NCI-H1417 treated with DMSO at 0.1 percent for 48 hours (cell line): ENCODE measurements at places on chromosomes 12 and 14.

GRCh38 chr14:48274826-48275225, 599.4 kb upstream of the MDGA2 start:
- DNase-seq = no peak

DNA sequence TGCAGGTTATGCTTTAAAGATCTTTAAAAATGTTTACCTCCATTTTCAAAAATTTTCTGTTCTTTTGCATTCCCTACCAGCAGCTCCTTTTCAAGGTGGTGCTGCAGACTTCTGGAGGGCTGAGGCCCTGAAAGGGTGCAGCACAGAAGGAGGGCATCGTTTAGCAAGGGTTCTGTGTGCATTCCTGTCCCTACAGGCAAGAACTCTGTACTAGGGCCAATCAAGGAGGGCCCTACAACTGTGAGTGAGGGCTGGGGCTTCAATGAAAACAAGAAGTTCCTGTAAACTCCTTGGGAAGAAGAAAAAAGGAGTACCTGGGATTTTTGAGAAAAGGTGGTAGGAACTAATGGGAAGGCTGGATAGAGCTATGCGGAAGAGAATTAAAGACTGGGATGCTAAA, 50.7 kb upstream of the CSRP2 start:
- no peak for DNase-seq

DNA sequence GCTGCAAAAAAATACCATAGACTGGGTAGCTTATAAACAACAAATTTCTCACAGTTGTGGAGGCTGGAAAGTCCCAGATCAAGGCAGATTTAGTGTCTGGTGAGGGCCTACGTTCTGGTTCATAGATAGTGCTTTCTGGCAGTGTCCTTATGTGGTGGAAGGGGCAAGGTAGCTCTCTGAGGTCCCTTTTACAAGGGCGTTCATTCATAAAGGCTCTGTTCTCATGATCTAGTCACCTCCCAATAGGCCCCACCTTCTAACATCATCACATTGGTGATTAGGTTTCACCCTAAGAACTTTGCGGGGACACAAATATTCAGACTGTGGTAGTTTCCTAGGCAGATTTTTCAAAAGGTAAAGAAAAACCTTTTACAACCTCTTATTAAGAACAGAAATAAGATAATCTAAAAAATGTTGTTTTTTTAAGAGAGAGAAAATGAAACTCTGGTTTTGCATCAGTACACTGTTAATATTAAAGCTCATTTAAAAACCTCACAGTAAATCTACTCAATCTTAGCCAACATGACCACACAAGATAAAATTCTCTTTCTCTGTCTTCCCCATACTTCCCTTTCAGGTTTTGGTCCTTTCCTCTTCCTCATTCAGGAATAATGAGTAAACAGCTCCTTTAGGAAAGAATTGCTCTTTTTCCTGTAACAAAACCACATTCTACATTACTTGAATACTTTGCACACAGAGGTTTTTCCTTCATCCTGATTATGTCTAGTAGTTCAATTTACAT, 117.5 kb downstream of the UNC79 start:
- DNase-seq = no peak

- no peak for DNase-seq
Observed at GRCh38 chr12:12238605-12239004, 28.2 kb downstream of the LRP6 start.

- DNase-seq = no peak
Observed at GRCh38 chr12:55694188-55694515, 13.6 kb downstream of the ITGA7 start.

DNA sequence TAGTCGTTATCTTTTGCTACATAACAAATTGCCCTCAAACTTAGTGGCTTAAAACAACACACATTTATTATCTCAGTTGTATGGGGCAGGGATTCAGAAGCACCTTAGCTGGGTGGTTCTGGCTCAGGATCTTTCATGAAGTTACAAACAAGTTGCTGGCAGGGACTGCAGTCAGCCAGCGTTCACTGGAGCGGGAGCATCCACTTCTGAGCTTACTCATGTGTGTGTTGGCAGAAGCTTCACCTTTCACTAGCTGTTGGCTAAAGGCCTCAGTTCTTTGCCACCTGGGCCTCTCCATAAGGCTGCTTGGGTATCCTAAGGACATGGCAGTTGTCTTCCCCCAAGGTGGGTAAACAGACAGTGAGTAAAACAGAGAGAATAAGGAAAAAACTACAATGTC, 365.7 kb downstream of the RPS29 start:
- no peak for DNase-seq

- no peak for DNase-seq
Observed at GRCh38 chr12:29750131-29750927, 33.4 kb downstream of the TMTC1 start.

- no peak for DNase-seq
Observed at GRCh38 chr14:100147691-100148464, 11.6 kb downstream of the DEGS2 start.

GRCh38 chr12:123397400-123397799, 13.5 kb downstream of the KMT5A start:
- no peak for DNase-seq

DNA sequence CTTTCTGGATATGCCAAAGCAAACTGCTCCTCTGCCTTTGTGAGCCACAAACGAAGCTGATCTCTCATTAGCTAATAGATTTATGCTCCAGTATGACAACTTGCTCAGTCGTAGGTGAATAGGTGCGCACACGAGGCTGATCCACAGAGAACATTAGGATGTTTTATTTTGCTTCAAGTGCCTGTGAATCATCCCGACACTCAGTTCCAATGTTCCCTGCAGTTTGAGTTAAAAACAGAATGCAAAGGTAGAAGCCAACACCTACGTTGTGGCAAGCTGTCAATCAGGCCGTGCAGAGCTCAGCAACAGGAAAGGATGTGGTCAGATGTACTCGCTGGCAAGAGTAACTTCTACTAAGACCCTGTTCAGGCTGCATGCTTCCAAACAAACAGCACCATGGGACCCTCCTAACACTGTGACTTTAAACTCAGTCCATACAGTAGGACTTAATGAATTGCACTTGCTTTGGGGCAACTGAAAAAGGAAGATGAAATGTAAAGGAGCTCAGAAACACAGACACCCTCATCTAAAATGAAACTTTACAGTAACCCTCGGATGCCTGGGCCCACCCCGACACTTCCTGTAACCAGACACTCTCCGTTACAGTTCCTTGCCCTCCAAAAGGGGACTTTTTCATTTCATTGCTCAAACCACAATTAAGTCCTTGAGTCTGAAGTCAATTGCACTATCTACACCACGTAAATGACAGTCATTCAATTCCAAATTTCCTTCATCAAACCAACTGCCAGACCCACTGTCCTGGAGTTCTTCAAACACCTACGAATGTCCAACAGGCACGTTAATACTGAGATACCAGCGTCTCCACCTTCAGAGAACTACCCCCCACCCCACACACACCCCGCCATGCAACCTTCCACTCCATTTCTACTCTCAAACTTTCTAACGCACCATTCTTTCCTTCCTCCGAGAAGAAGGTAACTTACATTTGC, 1.6 kb downstream of the CCDC88C start:
- DNase-seq = no peak

DNA sequence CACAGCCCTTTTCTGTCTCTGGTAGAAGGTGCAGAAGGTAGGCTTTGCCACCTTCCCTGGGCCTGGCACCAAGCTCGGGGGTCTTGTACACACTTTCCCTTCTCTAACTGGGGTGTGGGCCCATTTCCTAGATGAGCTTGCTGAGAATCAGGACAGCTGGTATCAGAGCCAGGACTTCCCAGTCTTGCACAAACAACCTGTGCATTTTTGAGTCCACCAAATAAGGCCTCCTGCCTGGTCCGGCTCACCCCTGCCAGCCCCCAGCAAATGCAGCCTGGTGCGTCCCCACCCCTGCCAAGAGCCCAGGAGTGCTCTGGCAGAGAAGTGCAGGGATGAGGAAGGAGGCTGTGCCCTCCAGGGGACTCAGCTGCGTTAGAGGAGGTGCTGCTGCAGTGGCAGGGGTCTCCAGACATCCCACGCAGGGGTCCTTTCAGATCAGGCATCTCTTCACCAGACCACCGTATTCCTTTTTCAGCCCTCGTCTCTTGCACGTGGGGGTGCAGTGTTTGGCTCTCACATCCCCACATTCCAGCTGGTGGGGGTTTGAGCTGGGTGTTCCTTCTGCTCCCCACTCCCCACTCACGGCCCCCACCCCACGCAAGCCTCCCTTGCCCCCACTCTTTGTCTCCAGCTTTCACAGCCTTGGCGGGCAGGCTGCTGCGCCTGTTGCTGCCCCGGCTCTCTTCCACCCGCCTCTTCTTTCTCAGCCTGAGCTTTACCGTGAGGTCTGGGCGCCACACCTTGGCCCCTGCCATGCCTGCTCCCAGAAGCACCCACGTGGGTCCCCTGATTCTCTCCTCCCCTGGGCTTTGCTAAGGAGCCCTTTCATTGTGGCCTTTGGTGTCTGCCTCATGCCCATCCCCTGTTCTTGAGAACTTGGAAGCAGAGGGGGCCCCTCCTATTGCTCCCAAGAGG, 32.3 kb downstream of the MEG3 start:
- DNase-seq = no peak

DNA sequence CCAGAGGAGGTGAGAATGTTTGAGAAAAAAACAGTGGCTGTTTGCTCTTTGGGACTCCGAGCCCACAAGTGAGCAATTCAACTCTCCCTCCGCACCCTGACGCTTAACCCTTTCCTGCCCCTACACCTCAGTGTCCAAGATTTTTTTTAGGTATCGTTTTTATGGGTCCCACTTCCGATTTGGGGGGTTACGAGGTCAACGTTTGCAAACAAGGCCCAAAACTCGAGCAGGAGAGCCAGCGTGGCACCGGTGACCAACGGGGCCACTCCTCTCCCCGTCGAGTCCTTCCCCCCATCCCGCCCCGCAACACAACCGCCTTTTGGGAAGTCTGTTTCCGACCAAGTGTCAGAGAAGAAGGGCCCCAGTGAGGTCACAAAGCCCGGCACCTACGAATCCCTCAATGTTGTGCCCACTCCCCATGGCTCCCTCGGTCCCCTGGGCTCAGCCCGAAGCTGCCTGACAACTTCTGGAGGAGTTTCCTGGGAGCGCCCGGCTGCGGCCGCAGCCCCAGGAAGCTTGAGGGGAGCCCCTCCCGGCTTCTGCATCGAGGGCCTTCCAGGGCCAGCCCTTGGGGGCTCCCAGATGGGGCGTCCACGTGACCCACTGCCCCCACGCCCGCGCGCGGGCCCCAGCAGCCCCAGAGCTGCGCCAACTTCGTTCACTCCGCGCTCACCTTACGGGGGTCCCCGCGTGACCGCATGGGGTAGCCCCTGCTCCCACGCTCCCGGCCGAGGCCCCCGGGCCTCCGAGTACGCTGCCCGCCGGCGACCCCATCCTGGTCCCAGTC, 1.2 kb downstream of the CDK2AP1 start:
- DNase-seq = no peak

DNA sequence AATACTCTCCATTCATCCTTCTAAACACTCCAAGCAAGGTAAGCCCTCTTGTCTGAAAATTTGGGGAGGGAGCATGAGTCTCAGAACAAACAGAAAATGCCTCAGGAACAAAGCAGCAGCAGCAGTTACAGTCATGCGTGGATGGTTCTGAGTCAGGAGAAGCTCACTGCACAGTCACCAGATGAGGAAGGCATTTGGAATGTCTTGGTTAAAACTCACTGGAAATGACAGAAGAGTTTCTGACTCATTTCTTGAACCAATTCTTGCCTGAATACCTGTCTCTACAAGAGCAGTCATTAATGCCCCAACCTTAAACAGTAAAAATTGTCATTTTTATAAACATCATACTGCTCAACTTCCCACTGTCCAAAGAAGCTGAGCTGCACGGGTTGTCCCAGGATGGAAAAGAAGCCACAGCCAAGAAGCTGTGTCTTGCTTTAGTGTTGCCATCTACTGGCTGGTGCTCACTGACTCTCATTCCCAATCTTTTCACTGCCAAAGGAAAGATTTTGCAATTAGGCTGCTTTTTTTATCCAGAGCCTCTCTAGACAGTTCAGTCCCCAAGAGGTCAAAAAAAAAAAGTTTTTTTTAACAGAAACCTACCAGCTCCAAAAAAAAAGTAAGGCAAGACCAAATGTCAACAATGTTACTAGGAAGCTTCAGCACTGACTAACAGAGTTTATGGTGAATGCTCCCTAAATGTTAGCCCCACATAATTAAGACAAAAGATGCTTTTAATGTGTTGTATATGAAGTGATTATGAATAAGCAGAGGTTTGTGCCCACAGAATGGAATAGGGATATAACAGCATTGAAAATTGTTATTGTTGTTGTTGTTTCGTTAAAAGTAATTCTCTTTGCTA, 40.4 kb downstream of the KICS2 start:
- DNase-seq = peak; percentile 22

DNA sequence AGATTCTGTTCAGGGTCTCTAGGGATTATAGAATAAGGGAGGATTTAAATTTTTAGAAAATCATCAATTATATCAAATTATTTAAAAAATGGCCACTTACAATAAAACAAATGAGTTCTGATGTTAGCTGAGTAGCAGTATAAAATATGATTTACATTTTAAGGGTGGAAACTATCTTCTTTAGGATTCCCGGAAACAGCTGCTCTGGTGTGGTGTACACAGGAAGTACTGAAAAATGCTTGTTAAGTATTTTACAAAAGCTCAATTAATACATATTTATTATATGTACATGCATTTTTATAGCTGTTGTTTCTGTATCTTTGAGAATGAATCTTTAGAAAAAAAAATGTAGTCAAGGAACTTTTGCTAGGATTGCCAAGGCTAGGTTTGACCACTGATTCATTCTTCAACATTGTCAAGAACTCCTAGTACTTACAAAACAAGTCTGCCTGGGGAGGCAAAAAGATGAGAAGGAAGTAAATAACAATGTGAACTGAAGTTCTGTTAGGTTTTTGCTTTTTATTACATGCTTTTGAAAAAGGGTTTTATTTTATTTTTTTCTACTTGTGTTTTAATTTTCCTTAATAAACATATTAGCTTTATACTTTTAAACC, 48.0 kb downstream of the ARF6 start:
- no peak for DNase-seq
